ENCODE measurements at places on chromosomes 1 and 21.

DNA sequence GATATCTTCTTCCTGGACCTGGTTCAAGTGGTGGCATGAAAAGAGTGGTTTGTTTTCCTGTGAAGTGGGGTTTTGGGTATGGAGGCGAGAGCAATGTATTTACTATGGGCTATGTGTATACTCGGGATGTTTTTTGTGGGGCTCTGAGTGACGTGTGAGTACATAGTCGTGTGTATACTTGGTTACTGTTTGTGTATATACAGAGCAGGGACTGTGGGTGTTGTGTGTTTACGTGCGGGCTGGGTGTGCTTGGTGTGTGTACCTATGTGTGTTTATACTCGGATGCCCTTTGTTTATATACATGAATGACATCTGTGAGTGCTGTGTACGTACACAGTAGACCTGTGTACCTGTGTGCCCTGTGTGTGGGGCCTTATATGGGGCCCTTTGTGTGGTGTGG, 50.0 kb downstream of the YARS1 start:
- DNase-seq, result no peak

DNA sequence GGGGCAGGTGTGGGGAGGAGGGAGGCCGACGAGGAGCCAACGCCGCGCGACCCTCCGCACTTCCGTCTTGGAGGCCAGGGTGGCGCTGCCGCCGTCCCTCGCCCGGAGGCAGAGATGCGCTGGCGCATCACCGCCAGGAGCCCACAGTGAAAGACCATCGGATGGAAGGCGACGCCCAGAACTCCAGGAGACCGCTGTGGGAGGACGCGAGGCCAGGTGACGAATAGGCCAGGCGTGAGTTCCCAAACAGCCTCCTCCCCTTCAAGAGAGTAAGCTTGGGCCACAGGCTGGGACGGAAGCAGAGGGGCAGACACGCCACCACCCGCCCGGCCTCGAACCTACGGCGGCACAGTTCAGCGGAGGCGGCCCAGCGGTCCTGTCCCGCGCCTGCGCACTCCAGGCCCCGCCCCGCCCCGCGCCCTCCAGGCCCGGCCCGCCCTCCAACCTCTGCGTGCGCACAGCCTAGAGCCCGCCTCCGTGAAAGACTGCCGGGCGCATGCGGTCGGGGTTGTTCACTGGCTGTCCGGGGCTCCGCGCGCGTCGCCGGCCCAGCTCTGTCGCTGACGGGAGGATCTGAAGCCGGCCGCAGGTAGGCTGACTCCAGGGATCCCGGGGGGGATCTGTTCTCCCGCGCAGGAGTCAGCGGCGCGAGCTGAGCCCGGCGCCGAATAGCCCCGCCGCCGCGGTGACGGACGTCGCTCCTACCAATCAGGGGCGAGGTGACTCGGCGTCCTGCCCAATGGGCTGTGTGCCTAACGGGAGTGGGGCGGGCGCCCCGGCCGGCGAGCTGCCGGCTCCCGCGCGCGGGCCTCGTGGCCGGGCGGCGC, at the start of gene CTPS1:
Gene CTPS1 (plus strand): TSS at position 456 of the 827 bp plus-strand sequence. CDS start 3,595 bp downstream, outside the sequence.
- DNase-seq, result peak; percentile 52

GRCh38 chr1:73593364-73593763, 604.6 kb downstream of the LRRIQ3 start:
- no peak for DNase-seq

DNA sequence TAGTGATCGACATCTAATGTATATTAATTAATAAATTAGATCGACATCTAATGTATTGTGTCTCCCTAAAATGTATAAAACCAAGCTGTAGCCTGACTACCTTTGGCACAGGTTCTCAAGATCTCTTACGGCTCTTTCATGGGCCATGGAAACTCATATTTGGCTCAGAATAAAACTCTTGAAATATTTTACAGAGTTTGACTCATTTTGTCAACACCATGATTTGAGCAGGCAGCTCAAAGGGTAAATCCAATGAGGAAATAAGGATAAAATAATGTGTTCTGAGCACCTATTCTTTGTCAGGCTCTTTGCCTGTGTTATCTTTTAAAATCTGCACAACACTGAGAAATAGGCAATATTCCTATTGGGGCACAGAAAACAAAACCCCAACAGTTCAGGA, 223.4 kb upstream of the DUSP10 start:
- no peak for DNase-seq

GRCh38 chr1:31685795-31686194, 18.0 kb downstream of the COL16A1 start:
- no peak for DNase-seq

- DNase-seq, result no peak
Measured at GRCh38 chr1:192767798-192768197, 41.0 kb upstream of the RGS2 start.

All from NCI-H1436 treated with DMSO at 0.1 percent for 48 hours (cell line).